CD4-positive, alpha-beta T cell treated with Interleukin-17A for 1 hour (primary cell): ENCODE measurements at places on chromosomes 5 and 9.

DNA sequence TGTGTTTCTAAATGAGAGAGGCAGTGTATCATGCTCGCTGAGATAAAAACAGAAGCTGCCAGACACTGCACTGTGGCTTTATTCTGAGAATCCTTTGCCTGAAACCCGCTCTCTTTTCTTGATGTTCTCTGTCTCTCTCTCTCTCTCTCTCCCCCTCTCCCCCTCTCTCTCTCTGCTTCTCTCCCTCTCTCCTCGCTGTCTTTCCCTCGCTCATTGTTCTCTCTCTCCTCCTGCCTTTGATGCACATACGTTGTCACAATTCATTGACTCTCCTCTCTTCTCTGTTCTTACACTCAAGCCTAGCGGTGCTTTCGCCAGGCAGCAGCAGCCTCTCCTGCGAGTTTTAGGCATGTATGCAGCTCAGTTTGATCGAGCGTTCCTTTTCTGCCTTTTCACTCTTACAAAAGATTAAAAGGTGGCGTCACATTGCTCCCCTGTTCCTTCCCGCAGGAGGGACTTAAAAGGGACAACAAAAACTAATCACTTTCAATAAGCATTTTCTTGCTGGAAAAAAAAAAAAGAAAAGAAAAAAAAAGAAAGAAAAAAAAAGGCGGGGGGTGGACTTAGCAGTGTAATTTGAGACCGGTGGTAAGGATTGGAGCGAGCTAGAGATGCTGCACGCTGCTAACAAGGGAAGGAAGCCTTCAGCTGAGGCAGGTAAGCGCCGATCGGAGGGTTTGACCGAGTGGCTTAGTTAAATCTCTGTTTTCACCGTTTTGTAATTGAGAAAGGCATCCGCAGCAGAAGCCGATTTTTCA lies 717.9 kb upstream of the WWC1 start:
- no peak for DNase-seq

DNA sequence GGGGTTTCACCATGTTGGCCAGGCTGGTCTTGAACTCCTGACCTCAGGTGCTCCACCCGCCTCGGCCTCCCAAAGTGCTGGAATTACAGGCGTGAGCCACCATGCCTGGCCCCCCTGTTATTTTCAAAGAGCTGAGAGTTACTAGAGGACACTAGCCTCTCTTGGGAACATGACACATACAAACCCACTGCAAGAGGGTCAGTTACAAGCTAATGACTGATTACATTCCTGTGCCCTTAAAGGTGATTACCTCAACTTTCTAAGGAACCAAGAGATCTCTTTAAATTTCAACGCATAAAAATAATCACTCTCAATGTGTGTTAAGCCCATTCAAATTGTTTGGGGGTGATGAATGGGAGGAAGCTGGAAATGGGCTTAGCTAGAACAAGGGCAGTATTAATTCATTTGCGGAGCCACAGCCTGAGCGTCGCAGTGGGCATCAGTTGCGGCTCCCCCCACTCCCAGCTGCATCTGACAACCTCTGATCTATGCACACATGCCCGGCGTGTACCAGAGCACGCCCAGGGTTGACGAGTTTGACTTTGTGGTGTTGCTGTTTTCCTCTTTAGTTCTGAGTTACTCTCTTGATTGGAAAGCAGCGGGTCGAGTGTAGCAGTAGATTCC lies 146.9 kb downstream of the GOLPH3 start:
- DNase-seq = no peak

DNA sequence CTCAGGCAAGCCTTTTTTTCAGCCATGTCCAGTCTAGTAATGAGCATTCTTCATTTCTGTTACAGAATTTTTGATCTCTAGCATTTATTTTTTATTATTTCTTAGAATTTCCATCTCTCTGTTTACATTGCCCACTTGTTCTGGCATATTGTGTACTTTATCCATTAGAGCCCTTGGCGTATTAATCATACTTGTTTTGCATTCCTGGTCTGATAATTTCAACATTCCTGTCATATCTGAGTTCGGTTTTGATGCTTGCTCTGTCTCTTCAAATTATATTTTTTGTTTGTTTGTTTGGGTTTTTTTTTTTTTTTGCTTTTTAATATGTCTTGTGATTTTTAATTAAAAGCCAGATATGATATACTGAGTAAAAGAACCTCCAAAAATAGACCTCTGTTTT lies 23.0 kb upstream of the JAK2 start:
- DNase-seq = no peak

- peak; percentile 91 for DNase-seq
Measured at GRCh38 chr5:177592010-177592834, at the start of gene TMED9. TSS of gene TMED9 (plus strand) at chr5:177592203. CDS start at chr5:177592215, 12 bp downstream.

- no peak for DNase-seq
Measured at GRCh38 chr5:25095261-25095660, 450.5 kb upstream of the CDH10 start.

DNA sequence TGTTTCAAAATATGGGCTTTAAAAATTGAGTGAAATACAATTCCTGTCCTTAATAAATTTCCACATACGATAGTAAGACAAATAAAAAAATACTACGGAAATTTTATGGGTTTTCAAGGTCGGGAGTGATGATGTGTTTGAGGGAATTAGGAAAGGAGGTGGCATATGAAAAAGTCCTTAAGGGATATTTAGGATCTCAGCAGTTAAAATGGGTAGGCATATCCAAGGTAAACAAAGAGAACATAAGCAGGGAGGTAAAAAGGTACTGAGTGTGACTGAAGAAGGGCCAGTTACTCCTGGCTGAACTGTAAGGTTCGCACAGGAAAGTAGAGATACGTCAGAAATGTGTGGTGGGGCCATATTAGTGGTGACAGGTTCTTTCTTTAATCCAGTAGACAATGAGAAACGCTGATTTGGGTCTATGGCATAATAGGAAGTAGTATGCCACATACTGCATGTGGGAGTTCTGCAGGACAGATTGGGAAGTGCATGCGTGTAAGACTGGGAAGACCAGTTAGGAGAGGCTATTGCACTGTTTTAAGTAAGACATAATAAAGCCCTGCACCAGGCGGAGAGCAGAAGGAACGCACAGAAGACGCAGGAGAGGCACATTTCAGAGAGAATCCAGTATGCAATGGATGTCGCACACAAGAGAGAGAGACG lies 937 bp upstream of the HMGCR start:
- DNase-seq = peak; percentile 42

- no peak for DNase-seq
Measured at GRCh38 chr5:76720988-76721569, 5.2 kb downstream of the F2R start.

GRCh38 chr5:79687889-79688288 lies 1.7 kb upstream of the CMYA5 start:
- no peak for DNase-seq

DNA sequence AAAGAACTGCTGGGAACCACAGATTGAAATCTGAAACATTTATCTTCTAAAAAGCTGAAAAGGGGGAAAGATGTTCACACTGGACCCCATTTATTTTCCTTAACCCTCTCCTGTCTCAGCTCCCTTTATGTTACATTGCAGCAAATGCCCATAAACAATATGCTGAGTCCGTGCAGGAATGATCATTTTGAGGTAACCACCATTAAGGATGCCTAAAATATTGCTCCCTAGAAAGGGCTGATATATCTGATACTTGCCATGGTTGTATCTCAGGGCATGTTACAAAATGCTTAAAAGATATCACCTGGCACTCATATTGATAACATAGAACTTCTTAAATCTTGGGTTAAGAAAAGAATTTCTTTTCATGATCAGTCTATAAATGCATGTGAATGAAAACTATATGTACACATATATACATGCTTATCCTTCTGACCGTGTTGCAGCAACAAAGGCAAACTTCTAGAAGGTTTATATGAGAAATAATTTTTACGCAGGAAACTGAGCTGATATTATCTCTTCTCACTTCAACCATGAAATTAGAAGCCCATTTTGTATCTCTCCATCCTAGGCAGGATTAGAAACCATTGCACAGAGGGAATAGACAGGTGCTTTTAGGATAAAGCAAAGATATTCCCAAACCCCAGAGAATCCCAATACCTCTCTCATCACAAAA lies 362.7 kb upstream of the SLC30A5 start:
- DNase-seq = no peak

DNA sequence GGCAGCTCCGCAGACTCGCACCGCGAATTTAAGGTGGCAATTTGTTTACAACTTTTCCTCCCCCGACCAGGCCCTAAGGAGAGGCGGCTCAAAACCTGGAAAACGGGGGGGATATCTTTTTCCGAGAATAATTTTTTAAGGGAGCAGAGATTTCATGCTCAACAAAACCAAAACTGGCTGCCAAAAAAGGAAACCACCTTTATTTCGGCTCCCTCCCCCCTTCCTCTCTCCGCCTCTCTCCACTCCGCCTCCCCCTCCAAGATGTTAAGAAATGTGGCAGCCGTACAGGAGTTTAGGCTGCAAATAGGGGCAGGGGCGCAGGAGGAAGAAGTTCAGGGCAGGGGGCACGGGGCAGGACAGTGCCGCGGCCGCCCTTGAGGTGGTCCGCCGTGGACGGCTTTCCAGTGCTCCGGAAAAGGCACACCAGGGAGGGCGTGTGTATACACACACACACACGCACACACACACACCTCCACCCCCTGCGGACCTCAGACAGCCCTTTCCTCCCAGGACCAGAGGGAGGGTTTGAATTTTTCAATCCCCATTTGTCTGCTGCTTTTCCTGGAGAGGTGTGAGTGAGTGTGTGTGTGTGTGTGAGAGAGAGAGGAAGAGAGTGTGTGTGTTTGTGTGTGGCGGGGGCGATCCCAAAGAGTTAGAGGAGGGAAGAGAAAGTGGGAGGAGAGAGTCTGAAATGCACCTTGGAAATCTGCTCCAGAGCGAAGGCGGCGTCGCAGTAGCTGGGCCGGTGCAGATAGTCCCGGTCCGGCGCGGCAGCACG lies 9.1 kb downstream of the PTCH1 start:
- peak; percentile 61 for DNase-seq

- no peak for DNase-seq
Measured at GRCh38 chr5:33146881-33147280, 293.9 kb upstream of the TARS1 start.

- DNase-seq = no peak
Measured at GRCh38 chr9:7791394-7791793, 8.2 kb downstream of the DMAC1 start.

GRCh38 chr9:91255327-91255726 lies 106.4 kb downstream of the AUH start:
- DNase-seq = no peak

- DNase-seq = peak; percentile 44
Measured at GRCh38 chr5:147857302-147858129, 21.0 kb upstream of the SCGB3A2 start.

DNA sequence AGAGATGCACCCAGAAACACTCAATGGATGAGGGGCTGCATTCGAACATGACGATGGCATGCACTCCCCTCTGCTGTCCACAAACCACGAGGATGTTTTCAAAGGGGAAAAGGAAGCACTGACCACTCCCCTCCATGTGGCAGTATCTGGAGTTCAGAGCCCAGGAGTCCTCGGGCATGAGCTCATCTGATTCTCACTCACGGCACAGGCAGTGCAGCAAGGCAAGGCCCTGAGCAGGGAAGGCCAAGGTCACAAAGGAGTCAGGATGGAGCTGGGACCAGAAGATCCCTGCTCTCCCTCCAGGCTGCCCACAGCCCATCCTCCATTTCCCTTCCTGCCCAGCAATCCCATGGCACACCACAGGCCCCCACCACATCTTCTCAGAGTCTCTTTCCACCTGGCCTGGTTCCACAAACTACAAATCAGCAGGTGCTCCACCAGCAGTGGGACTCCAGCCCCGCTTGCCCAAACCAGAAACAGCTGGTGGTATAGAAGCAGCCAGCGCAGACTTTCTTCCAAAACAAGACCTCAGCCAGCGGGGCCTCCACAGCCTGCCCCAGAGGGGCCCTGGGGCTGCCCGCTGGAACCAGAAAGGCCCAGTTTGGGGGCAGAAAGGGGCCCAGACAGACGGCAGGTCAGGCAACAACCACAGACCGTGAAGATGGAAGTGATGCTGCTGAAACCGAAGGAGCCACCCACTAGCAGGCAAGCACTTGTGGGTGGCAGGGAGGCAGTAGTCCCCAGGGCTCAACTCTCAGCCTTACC lies 12.2 kb downstream of the TNIP1 start:
- peak; percentile 25 for DNase-seq

GRCh38 chr9:93819905-93820304 lies 135.2 kb downstream of the BARX1 start:
- no peak for DNase-seq

DNA sequence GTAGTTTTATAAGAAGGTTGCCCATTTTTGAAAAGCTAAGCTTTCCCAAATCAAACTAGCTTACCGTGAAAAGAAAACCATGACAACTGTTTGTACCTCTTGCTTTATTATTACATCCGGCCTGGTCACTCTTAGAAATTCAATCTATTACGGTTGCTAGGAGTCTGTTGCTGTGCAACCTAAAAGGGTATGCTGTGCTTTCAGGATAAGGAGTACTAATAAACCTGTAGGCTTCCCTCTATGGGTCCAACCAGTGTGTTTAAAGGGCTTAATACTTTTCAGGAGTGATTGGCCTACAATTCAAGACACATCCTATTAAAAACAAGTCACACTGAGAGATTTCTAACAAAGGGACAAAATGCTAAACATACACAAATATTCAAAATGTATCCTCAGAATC lies 27.1 kb downstream of the RFX3 start:
- no peak for DNase-seq

- peak; percentile 5 for DNase-seq
Measured at GRCh38 chr5:172284611-172284980, 1.0 kb upstream of the UBTD2 start.

GRCh38 chr5:153969563-153969895 lies 69.2 kb downstream of the FAM114A2 start:
- DNase-seq = no peak

- DNase-seq = no peak
Measured at GRCh38 chr9:21677834-21678233, 124.6 kb upstream of the MTAP start.

GRCh38 chr9:14517154-14517906 lies 175.9 kb downstream of the ZDHHC21 start:
- DNase-seq = no peak

DNA sequence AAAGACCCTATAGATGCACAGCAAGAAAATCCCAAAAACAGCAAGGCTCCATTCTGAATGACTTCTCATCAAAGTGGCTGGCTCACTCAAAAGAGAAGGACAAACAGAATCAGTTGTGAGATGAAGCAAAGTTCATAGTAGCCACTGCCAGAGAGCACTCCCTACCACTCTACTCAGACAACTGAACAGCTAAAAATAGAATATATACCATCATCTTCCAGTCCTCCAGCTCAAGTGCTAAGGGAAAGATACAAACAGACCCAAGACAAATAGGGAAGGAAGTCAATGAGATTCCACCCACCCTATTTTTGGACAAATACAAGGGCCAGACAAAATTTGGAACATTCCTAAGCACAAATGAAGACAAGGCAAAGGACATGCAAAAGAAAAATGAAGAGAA lies 20.6 kb downstream of the GNAQ start:
- no peak for DNase-seq

- no peak for DNase-seq
Measured at GRCh38 chr5:74412066-74412465, 228.5 kb downstream of the ENC1 start.

DNA sequence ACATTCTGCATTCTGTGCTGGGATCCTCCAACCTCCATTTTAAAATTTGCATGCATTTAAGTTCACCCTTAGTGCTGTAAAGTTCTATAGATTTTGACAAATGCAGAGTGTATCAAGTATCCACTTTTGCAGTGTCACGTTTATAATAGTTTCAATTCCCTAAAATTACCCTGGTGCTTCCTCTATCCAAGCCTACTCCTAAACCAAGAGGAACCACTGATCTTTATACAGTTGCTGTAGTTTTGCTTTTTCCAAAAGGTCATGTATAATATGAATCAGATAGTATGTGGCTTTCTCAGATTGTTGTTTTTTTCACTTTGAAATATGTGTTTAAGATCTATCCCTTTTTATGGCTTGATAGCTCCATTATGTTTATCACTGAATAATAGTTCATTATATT lies 468.4 kb upstream of the CDH6 start:
- no peak for DNase-seq

GRCh38 chr5:178382754-178383164 lies 150.2 kb upstream of the PHYKPL start:
- DNase-seq = no peak
